ENCODE measurements at places on chromosomes 6 and 20.

DNA sequence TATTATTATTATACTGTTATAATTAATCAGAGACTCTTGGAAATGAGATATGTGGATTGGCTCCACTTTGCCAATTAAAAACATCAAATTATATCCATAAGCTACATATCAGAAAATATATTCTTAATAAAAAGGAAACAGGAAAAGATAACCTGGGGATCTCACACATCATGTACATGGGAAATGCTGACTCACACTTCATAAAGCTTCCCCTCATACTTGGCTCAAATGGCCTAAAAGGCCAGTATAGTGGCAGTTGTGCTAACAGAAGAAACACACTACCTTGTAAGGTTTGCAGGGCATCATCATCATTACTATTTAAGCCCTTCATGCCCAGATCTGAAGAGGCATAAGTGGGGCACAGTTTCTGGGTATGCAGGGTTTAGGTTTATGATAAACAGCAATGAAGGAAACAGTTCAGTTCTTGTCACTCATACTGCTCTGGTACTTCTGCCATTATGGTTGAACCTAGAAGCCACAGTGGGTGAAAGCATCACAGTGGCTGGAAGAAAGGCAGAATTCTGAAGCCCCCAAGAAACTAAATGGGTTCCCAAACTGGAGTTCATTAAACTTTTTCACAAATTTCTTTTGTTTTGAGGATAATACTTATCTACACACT, 60.6 kb downstream of the BTBD9 start:
- no peak for DNase-seq

DNA sequence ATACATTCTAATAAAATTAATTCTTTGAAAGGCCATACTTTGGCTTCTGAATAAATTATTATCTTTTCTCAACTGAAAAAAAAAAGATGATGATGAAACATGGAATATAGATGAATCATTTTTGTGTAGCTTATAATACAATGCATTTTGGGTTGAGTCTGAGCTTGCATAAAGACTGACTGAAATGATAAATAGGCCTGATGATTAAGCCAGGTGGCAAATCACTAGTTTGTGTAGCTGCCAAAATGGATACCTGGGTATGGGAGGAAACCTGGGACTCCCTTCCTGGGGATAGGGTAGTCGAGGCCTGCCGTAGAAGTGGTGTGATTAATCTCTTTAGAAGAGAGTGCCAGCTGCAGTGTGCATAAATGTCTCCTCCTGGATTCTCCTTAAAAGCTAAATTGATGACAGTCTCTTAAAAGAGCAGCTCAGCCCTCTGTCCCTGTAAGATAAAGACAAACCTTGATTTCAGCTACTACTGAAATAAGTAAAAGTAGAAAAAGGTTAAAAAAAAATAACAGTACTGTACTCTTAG, 275.1 kb downstream of the GRIK2 start:
- no peak for DNase-seq

DNA sequence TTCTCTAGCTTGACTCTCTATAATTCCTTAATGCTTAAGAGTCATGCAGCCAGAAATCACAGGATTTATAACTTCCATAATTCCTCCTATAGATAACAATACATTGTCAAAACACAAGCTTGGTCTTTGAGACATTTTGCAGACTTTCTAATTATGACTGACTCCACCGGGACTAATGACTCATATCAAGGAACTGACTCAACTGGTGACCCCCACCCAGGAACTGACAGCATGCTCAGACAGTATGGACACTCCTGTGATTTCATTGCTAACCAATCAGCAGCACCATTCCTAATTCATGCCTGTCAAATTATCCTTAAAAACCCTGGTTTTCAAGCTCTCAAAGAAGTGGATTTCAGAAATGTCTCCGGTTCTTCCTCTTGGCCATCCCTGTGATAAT, 670.5 kb upstream of the IMPG1 start:
- DNase-seq, result no peak

DNA sequence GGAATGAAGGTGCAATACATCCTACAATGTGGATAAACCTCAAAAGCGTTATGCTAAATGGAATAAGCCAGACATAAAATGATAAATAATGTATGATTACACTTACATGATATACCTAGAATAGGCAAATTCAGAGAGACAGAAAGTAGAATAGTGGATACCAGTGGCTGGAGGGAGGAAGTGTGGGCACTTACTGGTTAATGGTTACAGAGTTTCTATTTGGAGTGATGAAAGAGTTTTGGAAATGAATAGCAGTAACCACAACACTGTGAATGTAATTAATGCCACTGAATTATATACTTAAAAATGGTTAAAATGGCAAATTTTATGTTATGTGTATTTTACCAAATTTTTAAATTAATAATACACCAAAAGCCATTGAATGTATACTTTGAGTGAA, 71.4 kb upstream of the CST7 start:
- no peak for DNase-seq

DNA sequence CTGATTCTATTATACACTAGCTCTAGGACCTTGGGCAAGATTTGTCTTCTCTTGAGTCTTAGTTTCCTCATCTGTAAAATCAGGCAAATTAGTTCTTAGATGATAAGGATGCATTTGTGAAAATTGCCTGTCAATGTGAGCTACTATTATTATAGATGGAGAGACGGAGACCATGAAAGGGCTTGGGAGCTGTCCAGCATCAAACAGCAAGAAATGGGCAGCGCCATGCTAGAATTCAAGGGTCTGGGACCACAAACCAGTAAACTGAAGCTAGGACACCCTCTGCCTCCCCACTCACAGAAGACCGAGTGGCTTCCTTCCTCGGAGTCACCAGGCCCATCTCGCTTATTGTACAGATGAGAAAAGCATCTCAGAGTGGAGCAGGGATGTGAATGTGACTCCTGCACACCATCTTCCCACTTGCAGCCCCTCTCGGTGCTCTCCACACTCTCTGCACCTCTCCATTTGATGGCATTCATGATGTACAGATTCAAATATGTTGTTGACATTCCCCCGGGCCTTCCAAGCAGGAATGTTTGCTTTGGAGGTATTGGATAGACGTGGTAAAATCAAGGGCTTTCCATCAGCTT, 24.1 kb upstream of the BPIFA3 start:
- DNase-seq, result no peak

GRCh38 chr6:153150752-153151440, 19.8 kb upstream of the RGS17 start:
- no peak for DNase-seq

DNA sequence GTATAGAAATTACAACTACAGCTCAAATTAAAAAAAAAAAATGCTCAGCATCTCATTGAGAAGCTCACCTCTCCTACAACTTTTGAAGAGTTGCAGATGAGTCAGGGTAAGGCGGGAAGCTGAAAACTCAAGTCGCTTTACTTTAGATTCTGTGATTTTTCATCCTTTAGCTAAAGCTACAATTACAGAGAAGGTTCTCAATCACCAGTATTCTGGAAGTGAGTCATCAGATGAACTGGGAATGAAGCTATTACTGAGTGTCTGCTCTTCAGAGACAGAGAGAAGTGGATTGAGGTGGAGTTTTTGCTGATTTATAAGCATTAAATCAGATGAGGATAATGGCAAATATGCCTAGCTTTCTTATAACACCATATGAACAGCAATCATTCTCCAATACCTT, 91.9 kb downstream of the TFAP2A start:
- DNase-seq, result no peak
